T-cell (primary cell): ENCODE measurements at places on chromosomes 5 and 9. TPM values are rescaled to one million over a fixed set of nuclear protein-coding genes. Genes with fewer than 3 reads are reported as not detected.

GEMIN5 gene
- total RNA-seq = 6.8 TPM

PRDM9 gene
- total RNA-seq = not detected

TEX10 gene
- total RNA-seq = 14.7 TPM

PCDHGB2 gene
- 0.40 TPM for total RNA-seq

HDHD3 gene
- 29.9 TPM for total RNA-seq
